CD4-positive, alpha-beta T cell treated with Interleukin-1 beta for 1 hour (primary cell): ENCODE measurements at places on chromosomes 4 and X.

GRCh38 chr4:41546638-41547037, 8.7 kb downstream of the LIMCH1 start:
- DNase-seq = no peak

DNA sequence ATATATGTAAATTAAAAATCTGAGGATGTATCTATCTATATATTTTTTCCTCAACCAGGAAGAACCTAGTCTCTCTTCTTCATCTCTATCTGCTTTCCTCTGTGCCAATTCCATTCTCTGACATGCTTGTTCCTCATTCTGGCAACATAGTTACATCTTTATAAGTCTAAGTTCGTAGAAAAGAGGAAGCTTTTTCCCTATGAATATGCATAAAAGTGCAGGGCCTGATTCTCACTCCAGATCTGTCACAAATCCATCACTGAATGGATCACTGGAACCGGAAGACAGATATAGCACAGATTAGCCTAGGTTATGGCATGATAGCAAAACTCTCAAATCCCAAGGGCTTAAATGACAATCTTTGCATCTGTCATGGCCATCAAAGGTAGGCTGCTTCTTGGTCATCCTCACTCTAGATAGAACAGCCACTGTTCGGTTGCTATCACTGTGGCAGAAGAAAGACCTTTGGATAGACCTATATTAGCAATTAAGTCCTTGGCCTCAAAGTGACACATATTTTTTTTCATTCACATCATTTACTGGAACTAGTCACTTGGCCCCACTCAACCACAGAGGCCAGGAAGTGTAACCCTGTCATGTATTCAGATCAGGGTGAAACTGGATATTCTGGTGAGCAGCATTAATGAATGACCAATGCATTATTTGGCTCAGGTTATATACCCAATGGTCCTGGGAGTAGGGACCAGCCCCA, 22.2 kb downstream of the DTHD1 start:
- no peak for DNase-seq

DNA sequence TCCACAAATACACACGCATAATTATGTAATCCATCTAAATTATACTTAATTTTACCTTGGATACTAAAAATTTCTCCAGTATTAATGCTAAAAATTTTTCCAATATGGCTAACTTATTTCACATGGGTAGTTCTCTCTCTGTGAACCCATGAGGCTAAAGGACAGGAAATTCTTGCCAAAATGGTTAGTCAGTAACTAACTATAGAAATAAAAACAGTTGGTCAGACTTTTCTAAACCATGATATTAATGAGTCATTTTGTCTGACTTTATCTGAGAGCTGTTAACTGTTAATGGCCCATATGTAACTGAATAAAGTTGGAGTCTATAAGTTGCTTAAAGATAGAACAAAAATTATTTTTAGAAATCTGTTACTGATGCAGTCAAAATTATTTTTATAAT, 549.4 kb downstream of the TLL1 start:
- no peak for DNase-seq

DNA sequence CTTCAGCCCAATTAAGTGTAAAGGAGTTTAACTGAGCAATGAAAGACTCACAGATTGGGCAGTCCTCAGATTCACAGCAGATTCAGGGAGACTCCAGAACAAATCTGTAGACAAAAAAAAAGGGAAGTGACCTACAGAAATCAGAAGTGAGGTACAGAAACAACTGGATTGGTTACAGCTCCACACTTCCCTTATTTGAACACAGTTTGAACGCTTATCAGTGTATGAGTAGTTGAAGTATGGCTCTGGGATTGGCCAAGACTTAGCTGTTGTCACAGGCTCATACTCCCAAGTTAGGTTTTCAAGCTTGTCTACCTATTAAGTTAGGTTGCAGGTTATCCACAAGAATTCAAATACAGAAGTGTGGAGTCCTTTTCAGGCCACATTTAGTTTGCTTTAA, 112.4 kb upstream of the ELOVL6 start:
- no peak for DNase-seq

DNA sequence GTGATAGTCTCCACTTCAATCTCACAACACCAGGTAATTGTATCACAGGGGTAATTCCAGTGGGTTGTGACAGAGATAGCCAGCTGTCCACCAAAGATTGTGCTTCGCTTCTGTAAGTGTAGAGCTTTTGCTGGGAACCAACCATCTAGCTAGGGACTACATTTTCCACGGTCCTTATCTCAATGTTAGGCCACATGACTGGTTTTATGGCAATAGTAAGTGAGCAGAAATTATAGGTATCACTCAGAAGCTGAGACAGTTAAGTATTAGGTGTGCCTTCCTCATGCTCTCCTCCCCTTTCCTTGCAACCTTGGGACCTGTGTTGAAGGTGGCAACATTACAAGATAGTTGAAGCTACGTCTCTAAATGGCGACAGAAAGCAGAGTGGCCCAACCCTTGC, 108.8 kb upstream of the NALF2 start:
- DNase-seq = no peak

DNA sequence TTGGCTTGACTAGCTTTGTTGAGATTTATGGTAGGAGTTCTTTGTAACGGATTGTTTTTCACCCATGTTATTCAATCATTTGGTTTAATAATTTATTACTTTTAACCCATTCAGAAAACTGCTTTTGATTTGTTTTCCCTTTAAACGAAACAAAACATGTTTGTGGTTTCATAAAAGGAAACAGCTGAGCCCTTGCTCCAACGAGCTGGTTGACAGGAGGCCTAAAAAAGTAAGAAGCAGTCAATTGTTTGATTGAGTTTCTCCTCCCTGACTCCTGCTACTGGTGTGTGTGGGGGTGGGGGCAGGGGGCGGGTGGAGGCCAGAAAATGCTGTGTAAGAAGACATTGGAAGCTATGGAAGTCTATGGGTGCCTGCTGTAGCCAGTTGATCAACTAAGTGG, 102.8 kb downstream of the CHRDL1 start:
- no peak for DNase-seq

DNA sequence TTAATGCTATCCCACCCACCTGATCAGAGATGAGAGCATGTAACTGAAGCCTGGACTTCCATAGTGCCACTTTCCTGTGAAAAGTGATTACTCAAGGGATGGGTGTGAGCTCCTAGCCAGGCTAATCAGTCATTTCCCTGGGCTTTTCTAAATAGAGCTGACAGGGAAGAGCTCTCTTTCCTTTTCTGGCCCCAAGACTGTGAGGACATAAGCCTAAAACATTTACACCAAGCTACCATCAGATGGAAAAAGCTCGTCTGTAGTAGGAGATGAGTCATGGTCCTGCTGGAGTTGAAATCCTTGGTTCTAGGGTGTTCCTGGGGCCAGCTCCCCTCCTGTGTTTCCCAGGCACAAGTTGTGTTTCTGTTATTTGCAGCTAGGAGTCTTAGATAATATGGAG, 52.4 kb upstream of the NDP start:
- DNase-seq = no peak

DNA sequence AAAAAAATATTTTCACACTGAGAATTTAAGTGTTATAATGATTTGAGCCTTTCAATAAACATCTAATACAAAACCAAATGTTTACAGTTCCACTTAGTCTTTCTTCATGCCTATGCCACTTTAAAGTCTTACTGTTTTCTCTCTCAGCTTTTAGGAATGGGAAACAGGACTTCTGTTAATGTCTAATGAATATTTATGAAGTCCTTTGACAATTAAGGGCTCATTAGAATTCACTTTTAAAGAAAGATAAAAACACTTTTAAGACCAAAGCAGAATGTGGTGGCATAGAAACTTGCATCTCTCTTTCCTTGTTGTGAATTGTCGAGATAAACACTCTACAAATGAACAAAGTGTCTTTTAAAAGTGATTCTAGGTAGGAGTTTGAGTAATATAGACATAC, 315.9 kb downstream of the BMPR1B start:
- DNase-seq = no peak

GRCh38 chr4:143380629-143381028, 44.0 kb downstream of the GAB1 start:
- DNase-seq = no peak

- DNase-seq = no peak
Measured at GRCh38 chr4:22427675-22428074, 88.2 kb downstream of the ADGRA3 start.

GRCh38 chr4:15735536-15735935, 32.7 kb downstream of the BST1 start:
- DNase-seq = no peak

DNA sequence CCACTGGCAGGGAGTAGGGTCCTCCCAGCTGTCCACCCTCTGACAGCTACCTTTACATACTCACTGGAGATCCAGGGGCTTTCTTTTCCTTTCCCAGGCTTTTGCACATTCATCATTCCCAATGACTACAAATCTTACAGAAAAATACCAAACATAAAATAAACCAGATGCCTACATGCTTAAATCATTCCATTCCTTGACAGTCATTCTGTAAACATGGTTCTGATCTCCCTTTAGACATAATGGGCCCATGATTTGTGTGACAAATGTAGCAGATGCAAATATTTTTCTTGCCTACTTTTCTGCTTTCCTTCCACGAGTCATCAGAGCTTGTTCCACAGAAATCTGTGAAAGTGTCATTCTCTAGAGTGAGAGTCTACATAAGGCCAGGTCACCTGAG, 207.0 kb downstream of the IDS start:
- DNase-seq = no peak

GRCh38 chr4:130576218-130576617, 1480.3 kb downstream of the C4orf33 start:
- DNase-seq = no peak

- no peak for DNase-seq
Measured at GRCh38 chr4:158450741-158451140, 70.9 kb upstream of the RXFP1 start.

DNA sequence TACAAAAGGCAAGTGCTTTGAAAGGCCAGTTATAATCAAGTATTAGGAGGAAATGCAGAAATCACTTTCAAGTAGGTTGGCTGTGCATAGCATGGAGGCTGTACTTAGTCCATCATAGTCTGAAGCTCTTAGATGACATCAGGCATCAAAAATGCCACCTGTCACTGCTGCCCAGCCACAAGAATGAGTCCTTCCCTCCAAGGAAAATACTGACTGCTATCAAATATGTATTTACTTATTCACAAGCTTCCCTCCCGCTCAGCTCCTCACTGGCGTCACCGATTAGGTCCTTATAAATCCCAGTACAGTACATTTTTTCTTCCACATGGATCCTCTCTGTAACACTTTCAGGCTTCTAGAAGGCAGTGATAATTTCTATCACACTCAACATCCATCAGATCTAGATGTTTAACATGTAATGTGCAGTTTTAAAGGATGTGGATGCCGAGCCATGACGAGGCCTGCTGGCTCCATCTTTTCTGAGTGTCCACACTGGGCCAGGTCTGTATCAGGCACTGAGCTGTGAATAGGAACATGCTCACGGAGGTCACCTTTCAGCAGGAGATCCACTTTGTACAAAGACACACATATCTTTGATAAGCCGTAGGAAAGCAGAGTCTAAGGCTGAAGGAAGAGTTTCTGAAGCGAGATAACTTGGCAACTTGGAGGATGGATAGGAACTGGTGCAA, 121.9 kb downstream of the PALLD start:
- no peak for DNase-seq

DNA sequence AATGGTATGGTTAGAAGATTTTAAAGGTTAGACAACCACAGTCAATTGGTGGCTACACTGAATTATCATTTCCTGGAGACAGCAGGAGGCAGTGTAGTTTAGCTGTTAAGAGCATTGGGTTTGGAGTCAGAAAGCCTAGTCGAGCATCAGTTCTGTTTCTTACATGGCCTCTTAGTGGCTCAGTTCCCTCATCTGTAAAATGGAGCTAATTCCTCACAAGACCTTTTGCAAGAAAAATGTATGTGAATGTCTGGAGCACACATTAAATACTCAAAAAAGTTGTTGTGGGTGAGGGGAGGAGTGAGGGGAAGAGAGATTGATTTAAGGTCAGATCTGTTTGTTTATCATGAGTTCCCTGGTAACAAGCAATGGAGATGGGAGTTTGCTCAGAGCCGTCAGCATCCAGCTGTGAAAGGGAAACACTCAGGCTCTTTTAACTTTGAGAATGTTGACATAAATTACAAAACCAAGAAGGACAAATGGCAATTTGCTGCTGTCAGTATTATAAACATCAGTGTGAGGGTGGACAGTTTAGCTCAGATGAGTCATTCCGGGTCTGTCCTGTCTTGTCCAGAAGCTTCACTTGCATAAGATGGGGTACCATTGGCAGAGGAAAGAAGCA, 98.2 kb upstream of the PGRMC2 start:
- DNase-seq = no peak
